ENCODE measurements at places on chromosomes 3 and 15. TPM values are rescaled to one million over a fixed set of nuclear protein-coding genes. Genes with fewer than 3 reads are reported as not detected.

- no peak for DNase-seq
These were observed 6.6 kb upstream of the RAF1 start for GRCh38 chr3:12670365-12671119.

DPPA2 gene
- not detected for total RNA-seq

DNA sequence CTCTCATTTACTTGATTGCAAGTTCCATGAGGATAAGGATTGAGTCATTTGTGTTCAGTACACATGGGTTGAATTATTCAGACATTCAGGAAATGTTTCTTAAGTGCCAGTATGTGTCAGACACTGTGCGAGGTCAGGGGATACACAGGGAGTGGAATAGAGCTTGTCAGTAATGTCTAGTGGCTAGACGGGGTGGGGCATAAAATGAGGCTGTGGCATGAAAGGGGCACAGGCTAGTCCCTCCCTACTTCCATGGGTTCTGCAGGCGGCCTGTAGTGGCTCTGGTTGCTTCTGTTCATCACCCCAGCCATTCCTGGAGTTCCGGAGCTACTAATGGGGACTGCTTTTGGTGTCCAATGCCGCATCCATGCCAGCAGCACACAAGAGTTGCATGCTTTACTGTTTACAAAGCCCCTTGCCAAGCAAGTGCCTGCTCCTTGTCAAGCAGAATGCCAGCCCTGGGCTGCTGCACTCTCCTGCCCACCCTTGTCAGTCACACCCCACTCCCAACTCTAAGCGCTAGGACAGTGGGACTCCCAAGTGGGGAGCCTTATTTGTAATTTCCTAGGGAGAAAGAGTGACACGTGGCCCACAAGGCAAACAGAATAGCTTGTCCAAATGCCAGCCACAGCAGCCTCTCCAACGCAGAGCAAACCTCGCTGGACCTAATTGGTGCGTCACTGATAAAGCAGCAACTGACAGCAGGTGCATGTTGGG lies 70.8 kb downstream of the RAB11A start:
- no peak for DNase-seq

DNA sequence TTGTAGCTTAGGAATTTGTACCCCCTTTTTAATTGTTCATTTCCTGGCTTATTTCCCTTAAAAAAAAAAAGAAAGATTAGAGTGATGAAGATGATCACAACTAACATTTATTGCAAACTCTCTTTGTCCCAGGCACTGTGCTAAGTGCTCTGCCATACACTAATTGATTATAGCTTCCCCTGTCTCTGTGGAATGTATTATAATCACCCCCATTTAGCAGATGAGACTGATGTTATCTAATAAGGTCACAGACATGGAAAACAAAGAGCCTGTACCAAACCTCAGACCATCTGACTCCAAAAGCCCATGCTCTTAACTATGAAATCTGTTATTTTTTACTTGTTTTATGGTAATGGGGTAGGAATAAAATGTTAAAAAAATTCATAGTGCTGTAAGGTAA lies 53.1 kb downstream of the TRAK1 start:
- DNase-seq: no peak

- no peak for DNase-seq
These were observed 29.0 kb downstream of the CRABP1 start for GRCh38 chr15:78369161-78369560.

ECE2 gene
- not detected for total RNA-seq

DNA sequence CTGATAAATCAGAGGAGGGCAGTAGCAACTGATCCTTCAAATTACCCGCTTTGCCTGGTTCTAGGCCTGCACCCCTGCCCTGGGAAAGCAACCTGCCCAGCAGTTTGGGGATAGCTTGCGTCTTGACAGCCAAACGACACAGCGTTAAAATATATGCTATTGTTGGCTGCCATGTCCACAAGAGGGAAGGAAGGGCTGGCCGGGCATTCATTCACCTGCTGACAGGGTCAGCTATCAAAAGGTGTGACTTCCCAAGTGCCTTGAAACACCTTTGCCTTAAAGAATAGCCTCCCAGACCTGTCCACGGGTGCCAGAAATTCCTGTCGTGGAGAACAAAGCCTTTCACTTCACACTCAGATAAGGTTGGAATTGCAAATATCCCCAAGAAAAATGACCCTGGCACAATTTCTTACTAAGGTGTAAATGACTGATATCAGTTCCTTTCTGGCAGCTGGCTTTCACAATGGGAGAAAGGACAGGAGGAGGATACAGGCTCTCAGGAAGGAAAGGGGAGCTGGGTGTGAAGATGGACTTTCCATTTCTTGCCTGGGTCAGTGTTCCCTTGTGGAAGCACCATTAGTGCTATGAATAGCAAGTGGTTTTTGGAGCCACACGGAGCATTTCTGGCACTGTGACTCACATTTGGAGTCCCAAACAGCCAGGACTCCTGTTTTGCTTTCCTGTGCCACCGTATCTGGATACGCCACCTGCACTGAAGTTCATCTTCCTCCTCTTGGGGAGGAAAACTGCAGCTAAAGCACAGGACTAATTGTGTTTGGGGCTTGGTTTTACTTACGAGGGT lies 19.2 kb downstream of the ALDH1A3 start:
- DNase-seq: no peak

GRCh38 chr3:188834349-188834748 lies 337.4 kb upstream of the TPRG1 start:
- no peak for DNase-seq

GRCh38 chr3:188631291-188632010 lies 477.5 kb downstream of the LPP start:
- no peak for DNase-seq

UROC1 gene
- not detected for total RNA-seq

SNX22 gene
- total RNA-seq: 0.99 TPM

ATG3 gene
- 44.0 TPM for total RNA-seq

DNA sequence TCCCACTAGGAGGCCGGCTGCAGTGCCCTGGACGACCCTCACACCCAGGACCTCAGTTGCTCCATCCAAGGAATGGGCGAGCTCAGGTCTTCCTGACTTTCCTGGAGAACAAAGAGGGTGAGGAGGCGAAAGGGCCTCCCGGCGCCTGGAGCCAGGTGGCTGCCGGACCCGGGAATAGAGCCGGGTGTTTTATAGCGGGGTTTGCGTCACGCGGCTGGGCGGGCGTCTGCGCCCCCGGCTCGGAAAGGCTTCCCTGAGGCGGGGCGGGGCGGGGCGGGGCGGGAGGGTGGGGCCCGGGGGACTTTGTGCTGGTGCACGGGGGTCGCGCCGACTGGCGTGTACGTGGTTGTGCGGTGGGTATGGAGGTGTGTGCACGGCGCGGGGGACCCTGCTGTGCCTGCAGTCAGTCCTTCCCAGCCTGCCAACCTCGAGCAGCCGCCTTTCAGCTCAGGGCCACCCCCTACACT lies 4.6 kb upstream of the PRKCD start:
- DNase-seq: no peak

DNA sequence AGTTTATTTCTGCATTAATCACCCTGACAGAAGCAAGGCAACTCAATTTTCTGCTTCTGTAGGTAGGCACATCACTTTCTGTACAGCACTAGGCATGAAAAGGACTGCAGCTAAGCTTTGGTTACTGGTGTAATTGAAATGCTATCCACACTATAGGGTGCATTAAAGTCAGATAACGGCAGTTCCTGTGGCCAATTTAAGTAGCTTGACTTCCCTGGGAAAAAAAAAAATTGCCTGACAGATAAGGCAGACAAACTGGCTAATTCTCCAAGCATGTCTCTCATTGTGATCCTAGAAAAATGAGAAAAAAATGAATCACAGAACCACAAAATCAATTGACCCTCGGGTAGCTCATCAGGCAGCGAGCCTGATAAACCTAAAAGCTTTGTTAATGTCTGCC lies 151.4 kb downstream of the MEIS2 start:
- no peak for DNase-seq
